Activated CD4-positive, alpha-beta T cell treated with anti-CD3 and anti-CD28 coated beads, Interleukin-2, Interleukin-6, amounts not matched to agents 100 ng/mL and 50 ng/mL, durations not matched to agents 16 hours and 8 hours (primary cell): ENCODE measurements at places on chromosomes 12 and 14.
A peak's percentile ranks its signal among the peaks of the same experiment; 100 is the strongest.

- no peak for DNase-seq
These were observed 80.1 kb downstream of the ANO2 start for GRCh38 chr12:5864972-5865371.

- no peak for DNase-seq
These were observed 15.6 kb downstream of the DYRK2 start for GRCh38 chr12:67664171-67664570.

- DNase-seq, result no peak
These were observed 133.9 kb upstream of the EVL start for GRCh38 chr14:99931308-99931707.

- DNase-seq, result peak; percentile 28
These were observed 54.0 kb downstream of the TRAF3 start for GRCh38 chr14:102831163-102831804.

DNA sequence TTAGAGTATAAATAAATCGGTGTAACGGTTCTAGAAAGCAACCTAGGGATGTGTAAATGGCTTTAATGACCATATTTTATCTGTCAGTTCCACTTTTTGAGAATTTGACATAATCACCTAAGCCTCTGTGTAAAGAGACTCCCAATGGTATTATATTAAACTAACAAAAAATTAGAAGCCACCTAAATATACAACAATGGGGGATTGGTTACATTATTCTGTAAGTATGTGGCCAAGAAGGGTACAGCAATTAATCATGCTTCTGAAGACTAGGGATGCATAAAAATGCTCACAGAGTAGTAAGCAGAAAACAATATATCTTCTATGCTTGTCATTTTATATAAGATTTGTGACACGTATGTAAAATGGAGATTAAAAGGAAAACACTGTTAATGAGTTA is 10.5 kb downstream of the RNF10 start:
- no peak for DNase-seq

GRCh38 chr14:49767270-49767570 is 733 bp upstream of the KLHDC2 start:
- no peak for DNase-seq

DNA sequence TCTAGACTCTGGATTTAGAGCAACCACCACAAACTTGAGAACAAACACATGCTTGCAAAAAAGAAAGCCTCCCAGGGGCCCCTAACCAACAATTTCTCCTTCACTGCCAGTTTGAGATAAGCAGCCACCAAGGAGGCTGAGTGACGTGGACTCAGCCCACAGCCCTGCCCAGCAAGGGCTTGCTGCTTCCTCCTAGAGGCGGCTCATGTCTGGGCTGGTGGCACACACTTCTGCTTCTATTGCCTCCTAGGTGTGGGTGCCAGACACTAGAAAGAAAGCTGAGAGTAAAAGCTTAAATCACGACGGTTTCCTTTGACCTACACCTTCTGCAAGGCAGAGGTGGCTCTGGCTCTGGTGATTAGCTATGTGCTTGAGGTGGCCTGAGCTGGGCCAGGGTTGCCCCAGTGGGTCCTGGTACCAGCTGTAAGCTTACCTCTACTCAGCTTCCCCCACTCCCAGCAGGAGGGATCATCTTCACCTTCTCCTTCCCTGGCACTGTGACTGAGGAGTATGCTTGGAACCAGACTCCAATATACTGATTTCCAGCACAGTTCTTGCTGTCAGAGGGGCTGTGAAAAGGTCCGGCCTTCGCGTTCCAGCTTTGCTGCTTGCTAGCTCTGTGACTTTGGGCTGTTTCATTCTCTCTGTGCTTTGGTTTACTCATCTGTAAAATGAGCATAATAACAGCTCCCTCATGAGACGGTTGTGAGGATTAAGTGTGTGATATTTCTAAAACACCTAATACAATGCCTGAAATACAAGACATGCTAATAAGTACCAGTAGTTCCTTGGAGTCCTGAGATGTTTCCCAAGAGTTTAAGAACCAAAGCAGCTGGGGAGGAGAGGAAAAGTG is 89.7 kb upstream of the PARP11 start:
- DNase-seq, result peak; percentile 47

- no peak for DNase-seq
These were observed 52.7 kb downstream of the ESRRB start for GRCh38 chr14:76428611-76429010.

DNA sequence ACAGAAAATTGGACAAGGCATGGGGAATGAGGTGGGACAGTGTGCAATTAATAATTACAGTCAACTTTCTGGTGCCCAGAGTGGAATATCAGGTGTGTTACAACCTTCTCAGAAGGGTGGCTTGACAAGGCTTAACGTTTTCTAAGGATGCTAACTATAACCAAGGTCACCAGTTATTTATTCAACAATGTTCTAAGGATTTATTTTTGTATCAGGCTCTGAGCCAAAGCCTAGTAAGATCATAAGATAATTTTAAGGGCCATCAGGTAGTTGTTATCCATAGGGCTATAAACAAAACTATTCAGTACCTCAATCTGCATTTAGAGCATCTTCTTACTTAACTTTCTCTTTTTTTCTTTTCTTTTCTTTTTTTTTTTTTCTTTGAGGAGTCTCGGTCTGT is 134.0 kb downstream of the TMTC1 start:
- no peak for DNase-seq

DNA sequence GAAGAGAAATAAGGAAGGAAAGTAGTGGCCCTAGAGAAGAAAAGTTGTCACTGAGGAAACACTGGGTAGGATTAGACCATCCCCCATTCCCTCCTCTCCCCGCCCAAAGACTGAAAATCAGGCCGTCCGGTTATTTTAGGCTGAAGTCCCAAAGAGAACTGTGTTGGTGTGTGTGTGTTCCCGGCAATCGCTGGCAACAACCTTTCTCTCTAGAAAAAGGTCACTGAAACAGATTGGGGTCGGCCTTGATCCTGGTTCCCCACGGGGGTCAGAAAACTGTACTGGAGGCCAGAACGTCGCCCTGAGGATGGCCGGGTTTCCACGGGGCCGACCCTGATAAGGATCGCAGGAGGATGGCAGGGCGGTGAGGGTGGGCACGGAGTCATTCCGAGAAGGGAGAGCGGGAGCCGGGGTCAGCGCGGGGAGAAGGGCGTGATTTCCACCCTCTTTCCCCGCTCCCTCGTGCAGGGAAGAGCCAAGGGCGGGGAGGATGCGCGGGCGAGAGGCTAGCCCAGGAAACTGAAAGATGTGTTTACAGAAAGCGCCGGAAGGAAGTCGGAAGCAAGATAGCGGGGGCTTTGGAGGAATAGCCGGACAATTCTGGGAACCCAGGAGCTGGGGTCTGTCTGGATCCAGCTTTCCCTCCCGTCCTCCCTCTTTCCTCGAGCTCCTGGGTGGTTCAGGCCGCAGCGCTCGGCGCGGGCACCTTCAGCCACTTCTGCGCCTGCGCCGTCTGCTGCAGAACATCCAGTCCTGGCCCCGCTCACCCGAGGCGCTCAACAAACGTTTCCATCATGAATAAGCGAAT is 25.3 kb upstream of the SPTLC2 start:
- peak; percentile 73 for DNase-seq

- no peak for DNase-seq
These were observed 186.1 kb downstream of the FOXG1 start for GRCh38 chr14:28952666-28953065.

DNA sequence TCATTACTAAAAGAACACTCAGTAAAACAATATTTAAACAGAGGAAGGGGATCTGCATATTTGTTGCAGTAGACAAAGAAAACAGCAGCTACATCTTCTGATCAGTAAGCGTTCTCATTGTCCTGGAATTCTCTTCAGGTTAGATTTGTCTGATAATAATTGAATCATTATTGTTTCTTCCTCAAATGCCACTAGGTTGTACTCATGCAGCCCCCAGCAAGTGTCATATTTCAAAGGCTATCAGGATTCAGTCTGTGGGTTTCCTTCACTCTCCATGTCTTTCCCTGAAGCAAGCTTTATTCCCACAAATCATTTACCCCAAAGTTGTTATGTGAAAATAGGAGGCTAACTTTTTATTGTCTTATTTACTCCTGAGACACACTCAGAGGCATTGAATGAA is 14.7 kb downstream of the PIK3C2G start:
- DNase-seq, result no peak

DNA sequence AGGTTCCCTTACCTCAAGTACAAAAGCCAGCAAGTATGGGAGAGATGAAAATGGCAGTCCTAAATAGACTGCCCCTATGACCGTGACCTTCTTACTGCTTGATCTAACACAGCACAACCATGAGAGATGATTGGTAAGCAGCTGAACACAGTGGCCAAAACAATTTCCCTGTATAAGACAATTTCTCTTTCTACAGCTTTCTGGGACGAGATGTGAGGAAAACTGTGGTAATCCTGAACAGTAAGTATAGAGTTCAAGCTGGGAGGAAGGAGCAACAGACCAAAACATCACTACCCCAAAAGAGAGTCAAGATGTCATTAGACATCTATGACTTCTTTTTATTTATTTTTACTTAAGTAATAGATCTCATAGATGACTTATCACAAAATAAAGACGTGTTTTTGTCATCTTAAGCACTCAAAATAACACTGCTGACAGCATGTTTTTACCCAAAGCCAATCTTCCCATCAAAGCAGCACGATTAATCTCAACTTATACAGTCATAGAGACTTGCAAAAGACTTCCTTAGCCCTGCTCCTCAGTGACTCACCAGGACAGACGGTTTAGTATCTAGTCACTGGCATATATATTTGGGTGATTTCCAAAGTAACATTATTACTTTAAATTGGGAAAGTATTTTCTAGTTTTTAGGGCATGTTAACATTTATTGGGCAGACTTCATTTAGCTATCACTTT is 3.7 kb downstream of the TMEM52B start:
- peak; percentile 12 for DNase-seq

DNA sequence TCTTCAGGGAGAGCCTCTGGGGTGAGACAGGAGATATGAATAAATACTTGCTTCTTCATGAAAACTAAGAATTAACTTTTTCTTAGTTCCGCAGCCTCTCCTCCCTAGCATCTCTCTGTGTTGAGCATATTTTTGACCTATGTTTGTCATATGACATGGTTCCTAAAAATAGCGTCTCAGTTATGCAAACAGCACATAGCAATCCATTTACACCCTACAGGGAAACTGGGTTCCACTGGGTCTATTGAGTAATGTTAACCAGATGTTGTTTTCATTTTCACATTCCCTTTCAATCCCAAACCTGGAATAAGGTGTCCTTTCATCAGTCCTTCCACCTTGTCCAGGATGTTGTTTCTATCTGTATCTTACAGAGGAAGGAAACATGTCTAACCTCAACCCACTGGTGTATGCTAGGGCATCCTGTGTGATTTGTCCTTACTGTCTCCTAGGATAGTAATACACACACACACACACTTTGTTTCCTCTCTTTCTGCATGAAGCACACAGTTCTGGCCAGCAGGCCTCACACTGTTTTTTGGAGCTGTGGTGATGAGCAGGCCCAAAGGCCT is 1543.5 kb downstream of the AACS start:
- DNase-seq, result no peak
